DND-41 (cell line): ENCODE measurements at places on chromosomes 4 and X.

DNA sequence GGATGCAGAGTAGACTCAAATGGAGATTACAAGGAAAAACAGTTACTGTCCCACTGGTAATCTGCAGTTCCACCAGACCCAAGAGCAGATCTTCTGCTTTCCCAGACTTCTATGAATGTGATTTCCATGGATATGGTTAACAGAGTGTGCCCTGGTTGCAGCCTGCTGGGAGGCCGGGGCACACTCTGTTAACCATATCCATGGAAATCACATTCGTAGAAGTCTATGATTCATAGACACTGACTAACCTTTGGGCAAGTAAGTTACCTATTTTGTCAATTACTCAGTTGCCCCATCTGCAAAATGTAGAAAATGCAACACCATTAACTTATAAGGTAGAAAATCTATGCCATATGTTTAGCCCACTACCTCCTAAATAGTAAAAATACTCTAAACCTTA lies 443.1 kb upstream of the PITX2 start:
- DNase-seq: no peak

DNA sequence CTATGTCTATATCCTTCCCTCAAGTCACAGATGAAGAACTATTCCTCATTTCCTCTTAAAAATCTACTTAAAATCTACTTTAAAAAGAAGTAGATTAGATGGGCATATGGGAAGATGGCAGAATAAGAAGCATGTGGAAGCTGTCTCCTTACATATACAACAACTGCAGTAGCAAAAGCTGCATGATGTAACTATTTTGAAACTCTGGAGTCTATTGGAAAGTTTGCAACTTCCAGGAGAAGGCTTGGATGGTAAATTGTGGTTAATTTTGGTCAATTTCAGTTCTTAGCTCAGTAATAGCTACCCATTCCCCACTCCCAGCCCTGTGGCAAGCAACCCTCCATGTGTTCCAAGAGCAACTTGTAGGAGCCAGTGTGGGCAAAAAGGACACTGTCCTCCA lies 36.9 kb downstream of the MORC4 start:
- no peak for DNase-seq

DNA sequence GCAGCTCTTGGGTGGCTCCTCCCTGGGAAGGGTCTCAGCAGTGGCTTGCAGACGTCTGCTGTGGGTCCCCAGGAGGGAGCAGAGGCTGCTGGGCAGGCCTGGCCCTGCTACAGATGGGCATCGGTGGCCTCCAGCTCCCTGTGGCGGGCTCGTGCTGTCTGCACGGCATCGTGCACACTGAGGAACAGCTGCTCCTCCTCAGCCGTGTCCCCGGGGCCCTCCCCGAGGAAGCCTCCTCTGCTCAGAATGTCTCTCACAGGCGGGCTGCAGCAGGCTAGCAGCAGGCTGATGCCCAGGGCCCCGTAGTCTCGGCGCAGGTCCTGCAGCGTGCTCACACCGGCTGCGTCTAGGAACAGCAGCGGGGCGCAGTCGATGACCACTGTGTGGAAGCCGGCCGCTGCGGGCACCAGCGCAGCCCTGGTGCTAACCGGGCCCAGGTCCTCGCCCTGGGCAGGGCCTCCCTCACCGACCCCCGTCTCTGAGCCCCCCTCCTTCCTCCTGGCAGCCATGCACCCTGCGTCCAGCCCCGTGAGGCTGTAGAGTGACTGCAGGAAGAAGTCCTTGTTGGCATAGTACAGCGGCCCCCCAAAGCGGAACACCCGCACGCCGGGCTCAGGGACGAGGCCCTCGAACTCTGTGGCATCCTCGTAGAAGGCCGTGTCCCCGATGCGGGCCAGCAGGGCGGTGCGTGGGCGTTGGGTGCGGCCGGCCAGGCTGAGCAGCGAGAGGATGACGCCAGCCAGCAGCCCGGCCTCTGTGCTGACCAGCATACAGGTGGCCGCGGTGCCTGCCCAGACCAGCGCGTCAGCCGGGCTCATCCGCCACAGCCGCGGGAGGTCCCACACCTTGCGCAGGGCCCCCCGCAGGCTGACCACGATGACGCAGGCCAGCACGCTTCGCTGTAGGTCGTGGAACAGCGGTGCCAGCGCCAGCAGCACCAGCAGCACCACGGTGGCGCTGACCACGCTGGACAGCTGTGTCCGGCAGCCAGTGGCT lies 2.2 kb downstream of the IDUA start:
- no peak for DNase-seq

DNA sequence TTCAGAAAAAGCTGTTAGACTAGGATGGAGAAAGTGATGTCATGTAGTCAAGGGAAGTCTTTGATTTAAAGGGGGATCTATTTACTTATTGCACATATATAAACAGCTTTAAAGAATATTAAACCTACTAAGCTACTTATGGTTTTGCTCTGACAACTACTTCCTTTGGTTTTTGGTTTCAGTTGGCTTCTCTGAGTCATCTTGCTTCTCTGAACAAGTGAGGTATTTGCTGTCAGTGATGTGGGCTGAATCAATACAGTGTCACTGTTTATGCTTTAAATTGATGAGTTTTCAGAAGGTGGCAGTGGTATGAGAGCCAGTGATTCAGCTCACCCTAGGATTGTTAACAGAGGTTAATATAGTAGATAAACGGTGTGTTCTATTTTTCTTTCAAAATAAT lies 75.1 kb downstream of the CEP44 start:
- no peak for DNase-seq

- DNase-seq: no peak
These were observed 83.3 kb upstream of the AMELX start for GRCh38 chrX:11209798-11210414.

GRCh38 chr4:71296945-71297344 lies 41.9 kb upstream of the SLC4A4 start:
- DNase-seq: no peak

- no peak for DNase-seq
These were observed 141.0 kb downstream of the ASB9 start for GRCh38 chrX:15128861-15129260.

- DNase-seq: no peak
These were observed 38.5 kb upstream of the MED14 start for GRCh38 chrX:40773809-40774208.

- no peak for DNase-seq
These were observed 102.8 kb downstream of the CBR4 start for GRCh38 chr4:168907119-168907698.

- DNase-seq: no peak
These were observed 29.8 kb downstream of the DYNLT3 start for GRCh38 chrX:37817579-37817978.

- no peak for DNase-seq
These were observed 39.4 kb downstream of the STIM2 start for GRCh38 chr4:26899991-26900390.
